ENCODE measurements at places on chromosomes 7 and 10.

DNA sequence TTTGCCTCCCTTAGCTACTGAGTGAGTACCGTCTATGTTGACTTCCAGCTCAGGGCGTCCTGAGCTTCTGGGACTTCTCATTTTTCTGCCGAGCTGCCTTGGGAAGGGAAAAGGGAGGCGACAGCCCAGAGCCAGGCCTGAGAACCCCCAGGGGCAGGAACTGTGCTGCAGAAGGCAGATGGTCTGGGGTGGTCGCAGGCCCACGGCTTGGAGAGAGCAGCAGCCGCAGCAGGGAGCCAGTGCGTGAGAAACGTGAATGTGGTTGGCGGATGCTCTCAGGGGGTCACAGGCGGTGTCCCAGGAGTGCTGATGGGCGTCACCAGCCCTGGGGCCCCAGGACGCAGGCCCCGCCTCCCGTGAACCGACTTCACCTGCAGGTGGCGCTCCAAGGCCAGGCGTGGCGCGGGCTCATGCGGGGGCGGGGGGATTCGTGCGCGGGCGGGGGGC lies 9.2 kb upstream of the PWWP2B start:
- peak; percentile 70 for ATAC-seq

DNA sequence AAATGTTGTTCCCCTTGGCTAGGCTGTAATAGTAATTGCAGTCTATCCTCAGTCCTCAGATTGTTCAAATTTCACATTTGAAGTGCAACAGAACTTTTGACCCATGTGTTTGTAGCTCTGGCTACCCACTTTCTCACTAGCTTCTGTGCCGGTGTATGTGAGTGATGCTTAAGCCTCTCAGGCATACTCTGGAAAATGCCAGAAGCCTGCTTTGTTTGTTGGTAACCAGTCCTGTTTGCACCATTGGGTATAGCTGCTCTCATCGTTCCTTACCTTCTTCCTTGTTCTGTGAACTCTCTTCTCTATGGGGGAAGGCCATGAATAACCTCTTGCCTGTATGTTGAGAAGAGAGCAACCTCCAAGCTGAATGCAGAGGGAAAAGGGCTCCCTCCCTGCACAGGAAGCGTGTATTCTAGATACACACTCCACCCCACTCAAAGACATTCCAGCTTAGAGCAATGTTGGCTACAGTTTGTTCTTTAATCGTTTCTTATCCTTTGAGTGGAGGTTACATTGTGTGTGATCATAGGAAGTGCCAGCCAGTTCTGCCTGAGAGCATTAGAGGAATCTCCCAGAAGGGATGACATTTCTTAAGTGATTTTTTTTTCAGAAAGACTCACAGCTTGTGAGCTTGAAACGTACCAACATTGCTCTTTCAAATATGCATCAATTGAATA lies 40.5 kb downstream of the C1QL3 start:
- ATAC-seq: no peak

DNA sequence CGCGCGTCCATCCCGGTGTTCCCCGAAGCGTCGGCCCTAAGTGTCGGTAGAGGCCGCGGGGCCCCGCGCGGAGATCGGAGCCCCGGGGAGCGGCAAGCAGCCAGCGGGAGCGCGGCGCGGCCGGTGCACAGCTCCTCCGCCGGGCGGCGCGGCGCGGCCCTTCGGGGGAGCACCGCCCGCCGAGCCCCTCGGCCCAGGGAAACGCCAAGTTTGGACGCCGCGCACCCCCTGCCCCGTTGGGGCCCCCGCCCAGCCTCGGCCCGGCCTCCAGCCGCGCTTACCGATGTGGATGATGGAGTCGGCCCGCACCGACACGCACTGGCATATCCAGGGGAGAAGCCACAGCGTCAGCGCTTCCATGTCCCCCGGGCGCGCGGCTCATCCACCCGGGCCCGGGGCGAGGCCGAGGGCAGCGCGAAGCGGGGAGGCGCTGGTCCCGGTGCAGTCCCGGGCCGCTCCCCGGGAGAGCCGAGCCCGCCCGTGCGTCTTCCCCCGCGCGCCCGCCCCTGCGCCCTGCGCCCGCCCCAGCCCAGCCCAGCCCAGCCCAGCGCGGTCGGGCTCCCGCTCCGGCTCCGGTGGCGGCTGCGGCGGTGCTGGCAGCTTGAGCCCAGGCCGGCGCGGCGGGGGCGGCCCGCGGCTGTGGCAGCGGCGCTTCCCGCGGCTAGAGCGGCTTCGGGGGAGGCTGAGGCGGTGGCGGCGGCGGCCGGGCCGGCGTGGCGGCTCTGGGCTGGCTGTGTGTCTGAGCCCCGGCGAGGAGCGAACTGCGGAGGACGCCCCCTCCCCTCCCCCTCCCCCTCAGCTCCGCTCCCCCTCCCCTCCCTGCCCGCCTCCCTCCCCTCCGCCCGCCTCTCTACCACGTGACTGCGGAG lies at the start of gene GRID1:
TSS of gene GRID1 (minus strand) at position 763 of the 869 bp plus-strand sequence.
- peak; percentile 37 for ATAC-seq

DNA sequence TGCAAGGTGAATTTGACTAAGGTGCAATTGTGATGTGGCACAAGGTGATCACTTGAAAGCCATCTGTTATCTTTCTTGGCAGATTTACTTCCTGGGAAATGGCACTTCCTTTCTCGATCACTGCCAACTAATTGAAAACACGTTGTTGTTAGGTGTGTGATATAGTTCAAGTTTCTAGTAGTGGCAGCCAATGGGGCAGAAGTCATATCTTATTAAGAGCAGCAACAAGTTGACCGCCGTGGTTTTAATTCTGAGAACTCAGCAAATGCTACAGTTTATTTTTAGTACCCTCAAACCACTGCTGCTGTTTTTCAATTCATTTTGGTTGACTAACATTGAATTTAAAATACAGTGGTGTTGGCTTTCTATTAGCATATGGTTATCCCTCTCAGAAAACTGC lies 1.6 kb downstream of the CHN2 start:
- no peak for ATAC-seq

GRCh38 chr10:58851606-58852005 lies 324.8 kb upstream of the PHYHIPL start:
- ATAC-seq: no peak

DNA sequence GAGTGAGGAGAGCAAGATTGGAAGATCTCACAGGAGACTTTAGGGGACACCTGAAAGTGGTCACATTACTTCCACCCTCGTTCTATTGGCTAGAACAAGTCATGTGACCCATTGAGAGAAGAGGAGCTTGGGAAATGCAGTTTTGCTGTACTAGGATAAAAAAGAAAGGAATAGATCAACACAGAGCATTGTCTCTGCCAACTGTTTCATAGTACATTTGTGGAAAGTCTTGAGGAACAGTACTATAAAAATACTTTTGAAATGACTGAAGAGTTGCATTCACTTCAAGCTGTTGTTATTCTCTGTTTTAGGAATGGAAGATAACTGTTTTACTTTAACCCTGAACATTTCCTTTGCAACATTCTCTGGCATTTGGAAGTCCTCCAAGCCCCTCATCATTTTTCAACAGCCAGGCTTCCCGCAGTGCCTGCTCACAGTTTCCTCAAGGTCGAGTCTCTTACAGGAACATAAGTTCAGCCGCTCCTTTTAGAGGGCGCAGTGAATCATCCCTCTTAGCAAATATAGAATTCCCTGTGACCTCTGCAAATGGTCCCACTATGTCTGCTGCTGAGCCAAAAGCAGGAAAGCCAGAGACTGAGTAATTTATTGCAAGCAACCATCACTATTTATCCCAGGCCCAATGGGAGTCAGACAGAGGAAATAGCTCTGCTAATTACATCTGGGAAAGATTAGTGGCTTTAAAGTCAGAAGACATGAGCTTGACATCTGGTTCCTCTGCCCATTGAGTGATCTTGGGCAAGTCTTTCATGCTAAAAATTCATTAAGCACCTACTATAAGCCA lies 40.7 kb downstream of the MRPL32 start:
- ATAC-seq: peak; percentile 93

- ATAC-seq: no peak
Measured at GRCh38 chr10:3711918-3712317, 73.1 kb downstream of the KLF6 start.

GRCh38 chr7:44325201-44325671 lies at the start of gene CAMK2B:
TSS of gene CAMK2B (minus strand) at chr7:44325594. CDS start at chr7:44325421, 173 bp downstream.
- ATAC-seq: no peak

DNA sequence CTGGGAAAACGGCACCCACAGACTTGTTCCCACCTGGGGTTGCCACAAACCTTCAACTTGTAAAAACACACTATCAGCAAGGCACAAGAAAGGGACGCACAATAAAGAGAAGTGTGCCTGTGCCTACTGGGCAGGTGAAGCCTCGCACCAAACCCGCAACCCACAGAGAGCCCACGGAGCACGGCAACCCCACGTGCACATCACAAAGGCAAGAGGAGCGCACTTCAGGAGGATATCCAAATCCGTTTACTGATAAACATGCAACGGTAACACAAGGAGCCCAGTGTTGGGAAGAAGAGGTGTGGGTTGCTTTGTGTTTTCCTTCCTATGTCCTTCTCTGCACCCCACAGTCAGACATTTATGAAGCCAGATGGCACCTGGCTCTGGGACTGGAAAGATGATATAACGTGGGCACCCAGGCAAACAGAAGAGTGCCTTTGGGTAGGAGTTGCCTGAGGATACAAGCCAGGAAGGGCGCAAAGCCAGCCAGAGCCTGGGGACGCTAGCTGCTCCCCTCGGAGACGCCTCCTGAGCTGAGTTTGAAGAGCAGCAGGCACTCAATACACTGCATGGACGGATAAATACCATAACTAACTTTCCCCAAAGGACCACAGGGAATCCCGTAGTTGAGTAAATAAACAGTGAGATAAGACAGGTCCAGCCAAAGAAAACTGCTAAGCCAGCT lies 41.6 kb downstream of the TCERG1L start:
- no peak for ATAC-seq

DNA sequence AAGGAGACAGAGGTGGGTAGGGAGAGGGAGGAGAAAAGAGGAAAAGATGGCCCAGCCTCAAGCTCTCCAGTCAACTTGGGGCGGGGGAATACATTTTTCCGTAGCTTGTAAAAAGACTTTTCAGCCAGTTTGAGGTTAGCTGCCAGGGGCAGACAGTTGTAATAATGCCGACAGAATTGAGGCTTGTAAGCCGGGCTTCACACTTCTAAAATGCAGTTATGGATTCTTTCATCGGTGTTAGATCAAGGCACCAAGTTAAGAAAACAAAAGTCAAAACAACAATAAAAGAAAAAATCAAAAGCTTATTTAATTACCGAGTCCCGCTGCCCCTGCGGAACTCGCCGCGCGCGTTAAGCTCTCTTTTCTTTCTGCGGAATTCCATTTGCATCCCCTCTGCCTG lies 448 bp upstream of the EVX1 start:
- ATAC-seq: no peak

DNA sequence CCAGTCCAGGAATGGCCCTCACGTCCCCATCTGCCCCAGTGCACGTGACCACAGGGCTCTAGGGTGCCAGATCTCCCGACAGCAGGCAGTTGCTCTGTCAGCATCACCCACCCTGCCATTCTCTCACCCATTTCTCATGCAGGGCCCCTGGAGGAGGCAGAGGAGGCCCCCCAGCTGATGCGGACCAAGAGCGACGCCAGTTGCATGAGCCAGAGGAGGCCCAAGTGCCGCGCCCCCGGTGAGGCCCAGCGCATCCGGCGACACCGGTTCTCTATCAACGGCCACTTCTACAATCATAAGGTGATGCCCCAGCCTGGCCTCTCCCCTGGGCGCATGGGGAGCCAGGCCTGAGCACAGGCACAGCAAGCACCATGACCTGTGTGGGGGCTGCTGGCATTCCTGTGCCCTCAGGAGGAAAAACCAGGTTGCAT lies 6.1 kb upstream of the DEPP1 start:
- ATAC-seq: no peak

DNA sequence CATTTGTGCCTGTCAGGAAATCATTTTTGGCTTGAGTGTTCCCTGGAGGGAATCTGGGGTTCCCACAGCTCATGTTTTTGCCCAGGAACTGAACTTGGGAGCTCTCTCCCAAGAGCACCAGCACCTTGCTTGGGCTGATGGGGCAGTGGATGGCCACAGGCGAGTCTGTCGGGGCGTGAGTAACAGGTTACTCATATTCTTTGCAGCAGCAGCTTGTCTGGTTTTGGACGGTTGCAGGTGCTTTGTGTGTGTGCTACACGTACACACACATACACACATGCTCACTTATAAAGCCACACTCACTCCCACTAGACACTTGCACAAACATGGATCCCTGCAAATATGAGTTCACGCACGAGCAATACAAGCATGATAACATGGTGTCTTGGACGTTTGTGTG lies 2.9 kb upstream of the PALD1 start:
- ATAC-seq: no peak

DNA sequence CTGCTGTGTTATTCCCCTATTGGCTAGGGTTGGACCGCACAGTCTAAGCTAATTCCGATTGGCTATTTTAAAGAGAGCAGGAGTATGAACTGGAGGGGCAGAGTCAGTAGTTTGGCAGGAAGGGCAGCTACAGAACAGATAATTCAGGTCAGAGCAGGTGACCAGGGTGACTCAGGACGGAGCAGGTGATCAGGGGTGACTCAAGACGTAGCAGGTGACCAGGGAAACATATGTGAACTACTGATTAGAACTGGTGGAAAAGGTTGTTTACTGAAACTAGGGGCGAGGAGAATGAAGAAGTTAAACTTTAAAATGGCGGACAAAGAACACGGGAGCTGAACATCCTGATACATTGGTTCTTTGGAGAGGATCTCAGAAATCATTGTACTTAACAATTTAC lies 102.3 kb downstream of the CCDC7 start:
- no peak for ATAC-seq

- no peak for ATAC-seq
Measured at GRCh38 chr10:28774051-28774995, 97.0 kb downstream of the BAMBI start.

DNA sequence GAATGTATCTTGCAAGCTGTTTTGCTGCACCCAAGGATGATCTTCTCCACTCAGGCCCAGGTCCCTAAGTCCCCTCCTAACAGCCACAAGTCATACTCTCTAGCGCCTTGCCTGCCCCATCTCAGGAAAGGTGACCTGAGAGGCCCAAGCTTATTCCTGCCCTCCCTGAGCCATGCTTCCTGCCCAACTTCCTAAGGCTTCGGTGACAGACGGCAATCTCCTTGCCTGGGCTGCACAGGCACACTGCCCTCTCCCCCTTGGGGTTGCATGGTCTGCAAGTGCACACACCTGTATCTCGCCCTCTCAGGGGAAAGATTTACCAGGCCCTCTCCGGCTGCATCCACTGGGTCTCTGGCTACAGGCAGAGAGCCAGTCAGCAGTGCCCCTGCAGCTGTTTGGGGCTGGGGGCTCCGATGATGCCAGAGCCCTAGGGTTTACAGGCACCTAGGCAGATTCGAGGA lies 771 bp upstream of the ADIRF start:
- no peak for ATAC-seq
